G401 (cell line): ENCODE measurements at places on chromosomes 7 and 10. TPM values are rescaled to one million over a fixed set of nuclear protein-coding genes. Genes with fewer than 3 reads are reported as not detected.

GRCh38 chr7:26912338-26912737 is 47.9 kb upstream of the SKAP2 start:
- no peak for DNase-seq

DNA sequence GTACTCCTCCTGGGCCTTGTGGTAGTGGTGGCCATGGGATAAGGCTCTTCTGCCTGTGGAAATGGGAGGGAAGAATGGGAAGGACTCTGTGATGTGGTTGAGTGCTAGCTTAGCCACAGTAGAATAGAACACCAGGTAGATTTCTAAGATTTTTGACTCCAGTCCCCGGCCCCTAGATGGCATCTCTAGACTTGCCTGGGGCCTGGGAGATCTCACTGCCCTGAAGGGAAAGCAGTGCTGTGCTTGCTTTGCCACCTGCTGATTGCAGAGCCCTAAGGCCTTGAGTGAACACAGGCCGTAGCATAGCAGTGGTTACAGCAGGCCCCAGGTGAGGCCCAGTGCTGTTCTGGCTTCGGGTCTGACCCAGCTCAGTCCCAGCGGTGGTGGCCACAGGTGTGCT is 252.0 kb downstream of the TCF7L2 start:
- no peak for DNase-seq

DNA sequence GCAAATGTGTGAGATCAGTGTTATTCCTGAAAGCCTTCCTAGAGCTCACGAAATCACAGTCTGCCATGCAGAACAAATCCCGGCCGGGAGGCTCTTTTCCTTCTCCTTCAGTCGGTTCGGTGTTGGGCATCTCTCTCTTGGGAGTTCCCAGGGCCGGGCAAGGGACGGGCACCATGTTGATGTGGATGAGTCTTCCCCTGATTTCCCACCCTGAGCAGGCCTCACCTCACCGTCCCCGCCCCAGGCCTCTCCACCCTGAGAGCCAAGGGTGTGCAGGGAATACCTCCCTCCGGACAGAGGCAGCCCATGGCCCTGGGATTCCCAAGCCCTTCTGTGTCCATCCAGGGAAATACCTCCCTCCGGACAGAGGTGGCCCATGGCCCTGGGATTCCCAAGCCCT is 28.0 kb upstream of the DIP2C start:
- DNase-seq, result no peak

DNA sequence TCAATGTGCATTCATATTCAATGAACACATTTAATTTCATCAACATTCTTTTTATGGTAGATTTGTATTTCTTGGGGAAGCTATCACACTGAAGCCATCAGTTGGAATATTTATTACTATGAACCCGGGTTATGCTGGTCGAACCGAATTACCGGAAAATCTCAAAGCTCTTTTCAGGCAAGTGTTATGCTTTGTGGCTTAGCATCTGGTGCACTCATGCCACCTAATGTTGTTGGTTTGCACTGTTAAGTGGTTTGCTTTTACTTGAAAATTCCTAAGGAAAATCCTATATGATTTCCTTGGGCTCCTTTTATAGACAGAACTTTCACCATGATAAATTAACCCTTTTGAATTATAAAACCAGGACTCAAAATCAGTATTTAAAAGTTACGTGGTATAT is 147.9 kb downstream of the DNAH11 start:
- DNase-seq, result peak; percentile 24

GRCh38 chr7:72805526-72806494 is 22.2 kb downstream of the TYW1B start:
- DNase-seq, result no peak

DNA sequence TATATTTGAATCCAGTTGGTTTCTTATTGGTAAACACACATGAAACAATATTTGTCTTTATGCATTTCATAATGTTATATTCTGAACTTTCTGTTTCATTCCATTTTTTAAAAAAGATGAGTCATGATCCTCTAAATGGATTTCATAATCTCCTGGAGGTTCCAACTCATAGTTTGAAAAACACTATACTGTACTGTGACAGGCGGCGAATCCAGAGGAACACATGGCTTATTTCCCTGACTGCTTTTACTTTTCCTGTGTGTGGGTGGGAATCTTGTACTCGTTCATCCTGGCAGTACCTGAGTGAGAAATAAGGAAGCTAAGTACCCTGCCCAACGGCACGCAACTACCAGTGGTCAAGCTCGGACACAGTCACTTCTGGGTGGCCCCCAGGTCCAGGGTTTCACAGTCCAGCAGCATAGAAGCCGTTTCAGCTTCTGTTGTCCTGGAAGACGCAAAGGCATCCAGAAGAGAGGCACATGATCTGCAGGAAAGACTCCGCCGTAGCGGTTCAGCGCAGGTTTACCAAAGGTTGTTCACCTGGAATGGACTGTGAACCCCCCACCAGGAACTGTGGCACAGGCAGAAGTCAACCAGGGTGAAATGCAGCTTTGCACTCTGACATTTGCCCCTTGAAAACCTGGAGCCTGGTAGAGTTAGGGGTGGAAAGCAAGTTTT is 117.7 kb downstream of the CCNY start:
- DNase-seq, result no peak

DNA sequence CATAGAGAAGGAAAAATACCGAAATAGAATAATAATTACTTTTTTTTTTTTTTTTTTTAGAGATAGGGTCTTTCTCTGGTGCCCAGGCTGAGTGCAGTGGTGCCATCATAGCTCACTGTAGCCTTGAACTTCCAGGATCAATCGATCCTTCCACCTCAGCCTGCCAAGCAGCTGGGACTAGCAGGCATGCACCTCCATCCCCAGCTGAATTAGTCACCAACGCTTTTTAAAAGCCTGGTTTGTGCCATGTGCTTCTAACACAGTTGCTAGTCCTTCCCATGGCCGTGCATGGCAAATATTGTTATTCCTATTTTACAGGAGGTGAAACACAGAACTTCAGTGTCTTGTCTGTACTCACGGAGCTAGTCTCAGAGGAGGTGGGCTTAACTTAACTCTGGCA is 23.2 kb downstream of the LYZL2 start:
- no peak for DNase-seq

GRCh38 chr7:96728139-96728538 is 18.5 kb upstream of the SEM1 start:
- DNase-seq, result no peak

DNA sequence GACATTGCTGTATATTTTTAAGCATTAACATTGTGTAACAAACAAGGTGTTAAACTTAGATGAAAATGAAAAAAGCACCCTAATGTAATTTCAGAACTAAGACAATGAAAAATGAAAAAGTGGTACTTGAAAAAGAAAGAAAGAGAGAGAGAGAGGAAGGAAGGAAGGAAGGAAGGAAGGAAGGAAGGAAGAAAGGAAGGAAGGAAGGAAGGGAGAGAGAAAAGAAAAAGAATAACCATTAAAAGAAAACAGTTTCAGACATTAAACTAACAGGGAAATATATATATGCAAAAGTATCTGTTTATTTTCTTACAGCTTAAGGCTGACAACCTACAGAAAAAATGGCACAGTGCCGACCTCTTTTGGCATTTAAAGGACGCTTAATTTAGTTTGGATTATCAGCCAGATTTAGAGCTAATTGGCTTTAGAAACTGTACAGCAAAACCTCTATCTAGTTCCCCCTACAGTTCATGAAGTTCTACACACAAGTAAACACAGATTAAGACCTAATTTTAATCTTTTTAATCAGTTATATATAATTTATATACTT is 13.8 kb downstream of the MTERF1 start:
- DNase-seq, result no peak

DNA sequence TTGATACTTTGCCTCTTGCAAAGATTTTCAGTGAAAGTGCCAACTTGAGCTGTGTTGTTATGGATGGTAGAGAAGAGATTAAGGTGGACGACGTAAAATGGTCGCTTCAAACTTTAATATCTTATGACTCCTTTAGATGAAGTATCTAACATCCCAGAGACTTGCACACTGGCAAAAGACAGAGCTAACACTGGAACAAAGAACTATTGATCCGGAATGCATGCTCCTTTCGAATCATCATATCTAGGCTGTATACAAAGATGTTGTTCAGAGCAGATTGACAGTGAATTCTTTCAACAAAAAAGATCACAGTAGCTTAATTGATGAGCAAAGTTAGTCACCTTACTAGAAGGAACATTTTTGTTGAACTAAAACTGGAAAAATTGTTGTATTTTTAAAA is 592.7 kb downstream of the NXPH1 start:
- no peak for DNase-seq

GRCh38 chr10:129601737-129602136 is 134.7 kb downstream of the MGMT start:
- no peak for DNase-seq

DNA sequence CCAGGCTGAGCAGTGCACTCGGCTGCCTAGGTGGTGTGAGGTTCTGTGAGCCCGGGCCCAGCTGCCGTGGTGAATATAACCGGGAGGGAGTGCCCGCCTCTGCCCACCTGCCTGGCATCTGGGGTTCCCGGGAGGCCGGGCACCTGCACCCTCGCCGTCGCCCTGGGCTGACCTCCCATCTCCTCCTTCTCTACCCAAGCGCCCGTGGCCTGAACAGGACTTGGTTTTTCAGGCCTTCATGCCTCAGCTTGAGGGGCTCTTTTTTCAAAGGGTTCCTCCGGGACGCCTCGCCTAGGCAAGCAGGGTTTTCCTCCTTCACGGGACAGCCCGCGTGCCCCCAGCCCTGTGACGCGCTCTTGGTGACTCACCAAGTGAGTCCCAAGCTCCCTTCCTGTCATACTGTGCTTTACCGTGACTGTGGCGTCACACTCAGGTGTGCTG is 9.9 kb downstream of the INPP5A start:
- no peak for DNase-seq

GRCh38 chr10:93384006-93384405 is 98.1 kb downstream of the MYOF start:
- DNase-seq, result peak; percentile 31

The HOXA6 gene
- 5.1 TPM in 1 of 2 replicates, not detected in the other for total RNA-seq

The MYOZ1 gene
- 1.2 TPM in 1 of 2 replicates, not detected in the other for total RNA-seq

The ACHE gene
- 3.6 and 5.0 TPM in 2 replicates for total RNA-seq
